ENCODE measurements at places on chromosomes 4 and X.
A peak's percentile ranks its signal among the peaks of the same experiment; 100 is the strongest.

DNA sequence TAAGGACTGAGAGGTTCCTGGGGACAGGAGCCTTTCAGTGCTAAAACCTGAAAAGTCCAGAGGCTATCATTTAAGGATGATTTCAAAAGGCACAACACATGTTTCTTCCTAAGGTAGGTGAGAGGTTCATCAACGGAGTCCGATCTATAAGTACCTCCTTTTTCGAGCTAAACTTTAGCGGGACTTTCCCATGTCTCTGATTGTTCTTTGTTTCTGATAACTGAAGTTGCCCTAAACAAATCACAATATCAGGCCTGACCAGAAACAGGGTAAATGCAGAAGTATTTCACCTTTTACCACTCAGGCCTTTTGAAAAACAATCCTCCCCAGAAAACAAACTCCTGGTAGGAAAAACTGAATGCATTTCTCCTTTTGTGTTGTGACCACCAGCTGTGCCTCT, 17.6 kb downstream of the PIR start:
- H3K27ac ChIP-seq, result no peak overlapping the region
- no peaks in the 10 kb centered on the region for H3K36me3 ChIP-seq
- no peaks in the 10 kb centered on the region for H3K27me3 ChIP-seq
- DNase-seq, result no peak

GRCh38 chr4:26323821-26324220, 3.0 kb downstream of the RBPJ start:
- H3K27me3 ChIP-seq, result no peaks in the 10 kb centered on the region
- no peak overlapping the region for H3K4me3 ChIP-seq
- no peak overlapping the region for H3K27ac ChIP-seq
- DNase-seq, result no peak
- peaks cover 7% of the 10 kb centered on the region for H3K4me1 ChIP-seq
- H3K36me3 ChIP-seq, result no peaks in the 10 kb centered on the region

- H3K27ac ChIP-seq, result no peak overlapping the region
- H3K4me3 ChIP-seq, result no peak overlapping the region
- H3K4me1 ChIP-seq, result no peaks in the 10 kb centered on the region
- no peaks in the 10 kb centered on the region for H3K36me3 ChIP-seq
- H3K27me3 ChIP-seq, result no peaks in the 10 kb centered on the region
Observed at GRCh38 chrX:150478496-150479492, 89.6 kb upstream of the MTM1 start.

DNA sequence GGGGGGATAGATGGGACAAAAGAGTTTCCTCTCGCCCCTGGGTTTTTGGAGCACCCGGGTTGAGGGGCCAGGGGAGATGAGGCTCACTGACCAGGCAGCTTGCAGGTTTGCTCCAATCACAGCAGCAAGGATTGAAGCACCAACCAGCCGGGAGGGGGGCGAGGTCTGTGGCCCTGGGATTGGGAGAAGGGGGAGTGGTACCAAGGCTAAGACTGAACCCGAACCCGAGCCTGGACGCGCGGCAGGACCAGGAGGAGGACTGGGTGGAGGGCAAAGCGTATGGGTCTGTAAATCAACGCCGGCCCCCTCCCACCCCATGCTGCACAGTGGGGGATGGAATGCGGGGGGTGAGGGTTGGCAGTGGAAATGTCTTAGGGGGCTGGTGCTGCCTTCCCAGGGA, 3.5 kb downstream of the SOX3 start:
- DNase-seq, result peak; percentile 25
- no peaks in the 10 kb centered on the region for H3K4me1 ChIP-seq
- peaks cover 12% of the 10 kb centered on the region for H3K27me3 ChIP-seq

DNA sequence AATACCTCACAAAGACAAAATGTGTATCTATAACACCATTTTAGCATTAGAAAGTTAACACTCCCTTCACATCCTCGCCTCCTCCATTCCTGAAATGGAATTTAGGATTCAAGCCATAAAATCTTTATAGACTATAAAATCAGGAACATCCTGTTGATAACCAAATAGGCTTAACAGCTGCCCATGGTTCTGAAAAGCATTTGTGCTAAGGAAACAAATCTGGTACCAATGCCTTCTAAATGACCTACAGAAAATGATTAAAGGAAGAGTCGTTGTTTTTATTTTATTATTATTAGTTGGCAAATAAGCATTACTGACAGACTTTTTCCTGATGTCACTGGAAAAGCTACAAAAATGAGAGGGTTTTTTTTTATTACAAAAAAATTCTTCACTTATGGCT, 79.8 kb downstream of the PAPSS1 start:
- H3K4me1 ChIP-seq, result no peaks in the 10 kb centered on the region
- no peaks in the 10 kb centered on the region for H3K27me3 ChIP-seq

GRCh38 chr4:110619463-110620247, 3.2 kb downstream of the PITX2 start:
- H3K4me1 ChIP-seq, result no peaks in the 10 kb centered on the region
- H3K27me3 ChIP-seq, result no peaks in the 10 kb centered on the region
- H3K4me3 ChIP-seq, result peak overlapping the region; percentile 78
- peak overlapping the region; percentile 94 for H3K27ac ChIP-seq
- DNase-seq, result peak; percentile 98
- H3K36me3 ChIP-seq, result no peaks in the 10 kb centered on the region

GRCh38 chr4:182062936-182063335, 180.3 kb upstream of the TENM3 start:
- no peak overlapping the region for H3K27ac ChIP-seq
- H3K36me3 ChIP-seq, result no peaks in the 10 kb centered on the region
- no peak for DNase-seq
- no peaks in the 10 kb centered on the region for H3K4me1 ChIP-seq
- H3K27me3 ChIP-seq, result no peaks in the 10 kb centered on the region

DNA sequence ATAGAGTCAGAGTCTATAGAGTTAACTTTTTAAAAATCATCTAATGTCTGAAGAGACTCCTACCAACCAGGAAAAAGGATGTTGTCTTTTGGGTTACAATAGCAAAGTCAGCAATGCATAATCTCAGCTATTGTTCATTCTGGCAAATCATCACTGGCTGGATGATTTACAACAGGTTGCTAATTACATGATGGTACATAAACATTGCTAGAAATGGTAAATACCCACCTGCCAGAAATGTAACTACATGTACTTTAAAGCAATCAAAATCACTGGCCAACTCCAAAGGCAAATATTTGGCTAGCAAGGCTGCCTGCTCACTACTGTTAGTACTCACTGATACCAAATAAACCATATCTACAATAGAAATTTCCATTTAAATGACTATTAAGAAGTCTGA, 91.1 kb downstream of the PPP3CA start:
- no peaks in the 10 kb centered on the region for H3K27me3 ChIP-seq
- no peak overlapping the region for H3K27ac ChIP-seq
- H3K4me3 ChIP-seq, result no peak overlapping the region
- DNase-seq, result no peak
- peaks cover 6% of the 10 kb centered on the region for H3K4me1 ChIP-seq

DNA sequence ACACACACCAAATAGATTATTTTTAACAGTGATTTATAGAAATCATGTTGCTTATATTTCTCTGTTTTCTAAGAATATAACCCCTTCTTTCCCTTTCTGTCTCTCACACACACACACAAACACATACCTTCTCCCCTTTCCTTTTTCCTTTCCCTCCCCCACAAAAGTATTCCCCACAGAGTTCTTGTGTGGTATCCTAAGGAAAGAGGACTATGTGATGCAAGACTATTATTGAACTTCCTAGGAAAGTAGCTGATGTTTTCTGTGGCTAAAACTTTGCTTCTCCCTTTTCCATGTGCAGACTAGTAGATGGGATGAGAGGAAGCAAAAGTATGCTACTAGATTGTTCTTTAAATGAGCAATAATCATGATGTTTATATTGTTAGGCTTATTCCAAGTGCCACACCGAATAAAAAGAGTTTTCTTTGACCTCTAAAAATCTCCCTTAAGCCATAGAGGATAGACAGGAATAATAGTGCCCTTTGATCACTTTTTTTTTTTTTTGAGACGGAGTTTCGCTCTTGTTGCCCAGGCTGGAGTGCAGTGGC, 38.7 kb downstream of the CPEB2 start:
- DNase-seq, result peak; percentile 48
- H3K27ac ChIP-seq, result no peak overlapping the region
- H3K4me1 ChIP-seq, result no peaks in the 10 kb centered on the region
- H3K36me3 ChIP-seq, result no peaks in the 10 kb centered on the region
- no peak overlapping the region for H3K4me3 ChIP-seq

- no peak overlapping the region for H3K4me3 ChIP-seq
- no peaks in the 10 kb centered on the region for H3K36me3 ChIP-seq
- no peaks in the 10 kb centered on the region for H3K27me3 ChIP-seq
- no peak for DNase-seq
- H3K4me1 ChIP-seq, result peaks cover 4% of the 10 kb centered on the region
Observed at GRCh38 chr4:185232370-185232769, 23.0 kb downstream of the SNX25 start.

DNA sequence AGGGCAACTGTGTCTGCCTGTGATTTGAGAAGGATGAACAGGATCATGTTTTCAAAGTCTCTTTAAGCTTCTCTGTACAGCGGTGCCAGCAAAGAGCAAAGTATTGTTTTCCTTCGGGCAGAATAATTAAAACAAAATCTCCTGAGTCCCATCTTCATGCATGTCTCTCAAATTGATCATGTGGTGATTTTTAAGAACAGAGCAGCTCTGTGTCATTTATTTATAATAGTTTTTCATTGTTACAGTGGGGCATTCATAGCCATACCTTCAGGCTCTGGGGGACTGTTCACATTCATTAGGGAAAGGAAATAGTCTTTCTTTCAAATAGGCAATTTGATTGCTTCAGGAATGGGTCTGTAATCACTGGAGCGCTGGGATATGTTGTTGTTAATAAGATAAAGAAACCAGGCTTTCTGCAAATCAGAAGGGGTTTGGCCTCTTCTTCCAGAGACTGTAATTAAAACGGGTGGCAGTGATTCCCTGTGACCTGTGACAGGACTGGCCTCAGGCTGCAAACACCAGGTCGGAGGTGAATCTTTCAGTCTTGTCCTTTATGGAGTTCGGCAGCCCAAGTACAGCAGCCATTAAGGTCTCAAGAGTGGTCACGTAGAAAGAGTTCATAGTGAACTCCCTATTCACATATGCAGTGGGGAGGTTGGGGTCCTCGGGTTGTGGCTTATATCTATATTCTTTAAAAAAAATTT, 29.3 kb upstream of the CBR4 start:
- no peaks in the 10 kb centered on the region for H3K4me1 ChIP-seq
- DNase-seq, result no peak
- no peak overlapping the region for H3K27ac ChIP-seq
- no peak overlapping the region for H3K4me3 ChIP-seq

- DNase-seq, result peak; percentile 38
- no peak overlapping the region for H3K27ac ChIP-seq
- H3K4me1 ChIP-seq, result no peaks in the 10 kb centered on the region
- H3K27me3 ChIP-seq, result no peaks in the 10 kb centered on the region
- no peaks in the 10 kb centered on the region for H3K36me3 ChIP-seq
- no peak overlapping the region for H3K4me3 ChIP-seq
Observed at GRCh38 chr4:189124149-189124758, 816.4 kb upstream of the FRG1 start.

DNA sequence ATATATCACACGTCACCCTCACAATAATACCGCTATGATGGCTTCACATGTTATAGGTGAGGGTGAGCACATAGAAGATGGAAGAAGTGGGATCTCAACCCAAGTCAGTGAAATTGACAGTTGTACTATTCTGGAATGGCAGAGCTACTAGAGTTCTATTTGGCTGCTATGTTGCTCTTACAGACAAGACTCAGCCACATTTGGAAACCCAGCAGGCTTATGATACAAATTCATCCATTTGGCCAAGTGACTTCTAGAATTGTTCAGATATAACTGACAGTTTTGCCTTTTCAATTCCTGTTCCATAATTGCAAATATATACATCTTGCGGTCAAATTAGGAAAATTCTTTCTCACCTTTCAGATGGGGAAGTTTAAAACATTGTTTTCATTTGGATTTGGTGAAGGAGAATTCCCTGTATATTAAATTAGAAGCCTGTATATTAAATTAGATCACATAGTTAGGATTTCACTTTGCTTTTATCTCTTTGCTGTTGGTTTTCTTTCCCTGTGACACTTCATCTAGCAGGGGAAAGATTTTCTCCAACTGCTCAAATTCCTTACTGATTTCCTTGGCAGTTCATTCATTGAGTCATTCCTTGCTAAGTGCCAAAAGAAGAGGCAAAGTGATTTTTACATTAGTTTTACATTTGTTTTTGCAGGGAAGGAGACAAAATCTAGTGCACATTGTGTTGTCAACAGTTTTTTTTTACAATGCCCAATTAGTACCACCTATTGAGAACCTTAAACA, 120.6 kb upstream of the TBC1D9 start:
- H3K4me3 ChIP-seq, result no peak overlapping the region
- no peak for DNase-seq
- no peaks in the 10 kb centered on the region for H3K36me3 ChIP-seq
- no peaks in the 10 kb centered on the region for H3K27me3 ChIP-seq
- no peak overlapping the region for H3K27ac ChIP-seq

DNA sequence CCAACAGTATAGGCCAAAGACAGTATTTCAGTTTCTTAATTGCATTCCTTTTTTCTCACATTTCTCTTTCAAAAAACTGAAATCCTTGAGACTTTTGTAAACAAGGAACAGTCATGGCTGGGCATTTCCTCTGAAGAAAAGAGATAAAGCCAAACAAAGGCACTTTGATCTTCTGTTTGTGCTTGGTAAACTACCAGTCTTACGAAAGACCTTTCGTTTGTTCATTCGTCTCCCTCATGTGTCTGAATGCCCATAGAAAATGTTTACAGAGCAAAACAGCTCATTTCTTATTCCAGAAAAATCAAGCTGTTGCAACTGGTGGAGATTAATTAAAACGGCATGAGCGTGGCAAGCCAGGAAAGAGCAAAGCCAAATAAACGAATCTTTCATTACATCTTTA, 178.0 kb downstream of the GASK1B start:
- no peak overlapping the region for H3K4me3 ChIP-seq
- DNase-seq, result peak; percentile 12
- H3K27ac ChIP-seq, result no peak overlapping the region
- H3K27me3 ChIP-seq, result no peaks in the 10 kb centered on the region

DNA sequence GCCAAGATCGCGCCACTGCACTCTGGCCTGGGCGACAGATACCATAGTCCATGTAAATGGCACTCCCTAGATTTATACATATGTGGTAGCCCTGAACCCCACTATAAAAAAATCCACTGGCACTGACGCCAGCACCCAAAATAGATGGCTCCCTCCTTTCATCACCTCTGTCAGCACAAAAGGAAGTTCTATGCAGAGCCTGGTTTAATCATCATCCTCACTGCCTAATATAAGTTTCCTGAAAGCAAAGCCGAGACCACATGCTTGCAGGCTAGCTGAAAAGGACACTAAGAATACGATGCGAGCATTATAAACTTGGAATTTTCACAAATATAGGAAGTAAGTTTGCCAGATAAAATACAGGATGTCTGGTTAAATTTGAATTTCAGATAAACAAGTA, 27.5 kb upstream of the DOCK11 start:
- no peaks in the 10 kb centered on the region for H3K4me1 ChIP-seq
- H3K36me3 ChIP-seq, result no peaks in the 10 kb centered on the region
- H3K4me3 ChIP-seq, result no peak overlapping the region
- DNase-seq, result no peak

DNA sequence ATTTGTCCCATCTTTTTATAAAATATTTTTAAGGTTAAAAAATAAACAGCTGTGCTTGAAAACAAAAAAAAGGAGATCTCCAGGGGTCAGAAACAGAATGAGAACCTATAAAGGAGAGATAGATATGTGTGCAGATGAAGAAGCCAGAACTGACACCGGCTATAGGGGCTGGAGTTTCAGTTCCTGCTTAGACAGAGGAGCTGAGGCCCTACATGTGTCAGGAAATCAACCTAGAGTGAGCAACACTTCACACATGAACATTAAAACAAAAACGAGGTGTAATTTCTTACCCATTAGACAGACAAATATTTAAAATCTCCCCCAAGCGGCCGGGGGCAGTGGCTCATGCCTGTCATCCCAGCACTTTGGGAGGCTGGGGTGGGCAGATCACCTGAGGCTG, 17.8 kb upstream of the HUWE1 start:
- no peak overlapping the region for H3K27ac ChIP-seq
- no peaks in the 10 kb centered on the region for H3K27me3 ChIP-seq
- no peak for DNase-seq
- no peaks in the 10 kb centered on the region for H3K4me1 ChIP-seq
- H3K36me3 ChIP-seq, result no peaks in the 10 kb centered on the region
- no peak overlapping the region for H3K4me3 ChIP-seq
